ENCODE measurements at places on chromosomes 16 and 17.
A peak's percentile ranks its signal among the peaks of the same experiment; 100 is the strongest.

DNA sequence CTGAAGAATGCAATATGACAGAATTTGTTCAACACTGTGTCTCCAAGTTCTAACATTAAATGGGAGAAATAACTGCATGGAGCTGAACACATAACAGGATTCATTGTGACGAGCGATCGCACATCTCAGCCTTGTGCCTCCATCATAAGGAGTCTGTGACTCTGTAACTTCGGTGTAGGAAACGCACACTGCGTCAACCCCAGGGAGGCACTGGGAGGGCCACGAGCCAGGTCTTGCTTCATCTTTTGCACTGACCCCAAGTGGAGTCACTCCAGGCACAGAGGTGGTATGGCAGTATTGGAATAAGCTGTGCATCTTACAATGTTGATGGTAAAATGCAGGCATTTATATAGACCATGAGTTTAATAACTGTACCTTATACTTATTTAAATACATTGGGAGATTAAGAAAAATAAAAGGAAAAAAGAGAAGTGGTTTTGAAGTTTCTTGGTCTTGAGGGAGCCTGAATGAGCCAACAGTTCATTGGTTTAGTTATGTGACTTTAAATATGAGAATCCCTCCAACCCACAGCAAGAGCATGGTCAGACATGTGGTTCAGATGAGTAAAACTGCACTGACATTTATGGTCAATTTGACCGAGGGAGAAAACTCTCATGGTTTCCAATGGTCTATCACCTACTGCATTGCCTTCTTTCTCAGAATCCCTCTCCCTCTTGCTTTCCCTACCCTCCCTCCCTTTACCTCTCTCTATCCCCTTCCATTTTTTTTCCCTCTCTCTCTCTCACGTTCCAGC is 5.7 kb upstream of the PMP22 start:
- DNase-seq = no peak

- DNase-seq = no peak
Measured at GRCh38 chr17:68060336-68060735, 24.8 kb downstream of the KPNA2 start.

GRCh38 chr17:73711184-73711583 is 66.9 kb upstream of the SDK2 start:
- no peak for DNase-seq

DNA sequence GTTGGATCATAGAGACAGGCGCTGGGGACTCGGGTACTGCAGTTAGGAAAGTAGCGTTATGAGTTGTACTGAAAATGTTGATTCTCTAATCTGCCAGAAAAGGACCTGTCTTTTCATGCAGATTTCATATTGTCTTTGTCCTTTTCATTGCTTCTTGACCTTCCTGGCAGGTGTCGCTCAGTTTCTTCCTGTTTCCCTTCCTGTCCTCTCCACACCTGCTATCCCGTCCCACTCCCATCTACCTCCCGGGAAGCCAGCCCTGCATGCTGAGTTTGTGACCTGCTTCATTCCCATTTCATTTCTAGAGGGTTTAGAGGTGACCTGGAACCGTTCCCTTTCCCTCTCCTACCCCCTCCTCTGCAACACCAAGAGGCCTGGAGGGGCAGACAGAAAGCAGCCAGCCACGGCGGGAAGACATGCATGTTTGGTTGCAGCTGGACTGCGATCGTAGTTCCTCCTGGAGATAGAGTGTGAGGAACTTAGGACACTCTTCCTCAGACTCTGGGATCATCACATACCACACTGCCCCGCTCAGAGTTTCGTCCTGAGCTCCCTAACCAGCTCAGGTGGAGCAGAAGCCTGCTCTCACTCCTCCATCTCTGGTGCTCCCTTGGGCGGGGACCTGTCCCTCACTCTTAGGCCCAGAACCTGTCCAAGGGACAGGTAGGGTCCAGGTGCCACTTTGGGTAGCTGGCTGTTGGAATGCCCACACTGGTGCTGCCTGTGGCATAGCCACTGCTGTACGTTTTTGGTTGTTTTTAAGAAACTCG is 23.9 kb upstream of the ARHGAP23 start:
- DNase-seq = no peak

GRCh38 chr17:20226814-20227482 is 217.8 kb downstream of the SPECC1 start:
- DNase-seq = peak; percentile 91

DNA sequence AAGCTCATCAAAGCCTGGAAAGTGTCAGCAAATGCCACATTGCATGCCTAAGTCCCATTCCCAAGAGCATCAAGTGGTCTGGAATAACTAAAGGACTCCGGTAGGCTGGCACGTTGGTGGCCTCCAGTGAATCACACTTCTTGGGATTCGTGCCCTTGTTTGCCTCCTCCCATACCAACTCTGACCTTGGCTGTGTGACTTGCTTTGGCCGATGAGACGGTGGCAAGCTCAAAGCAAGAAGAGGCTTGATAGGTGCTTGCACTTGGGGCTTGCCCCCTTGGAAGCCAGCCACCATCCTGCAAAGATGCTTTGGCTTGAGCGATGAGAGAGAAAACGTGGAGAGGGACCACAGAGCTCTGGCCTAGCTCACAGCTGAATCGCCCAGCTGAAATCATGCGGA is 313.1 kb upstream of the ZFHX3 start:
- no peak for DNase-seq

- DNase-seq = no peak
Measured at GRCh38 chr16:57471209-57471608, 8.7 kb downstream of the POLR2C start.

DNA sequence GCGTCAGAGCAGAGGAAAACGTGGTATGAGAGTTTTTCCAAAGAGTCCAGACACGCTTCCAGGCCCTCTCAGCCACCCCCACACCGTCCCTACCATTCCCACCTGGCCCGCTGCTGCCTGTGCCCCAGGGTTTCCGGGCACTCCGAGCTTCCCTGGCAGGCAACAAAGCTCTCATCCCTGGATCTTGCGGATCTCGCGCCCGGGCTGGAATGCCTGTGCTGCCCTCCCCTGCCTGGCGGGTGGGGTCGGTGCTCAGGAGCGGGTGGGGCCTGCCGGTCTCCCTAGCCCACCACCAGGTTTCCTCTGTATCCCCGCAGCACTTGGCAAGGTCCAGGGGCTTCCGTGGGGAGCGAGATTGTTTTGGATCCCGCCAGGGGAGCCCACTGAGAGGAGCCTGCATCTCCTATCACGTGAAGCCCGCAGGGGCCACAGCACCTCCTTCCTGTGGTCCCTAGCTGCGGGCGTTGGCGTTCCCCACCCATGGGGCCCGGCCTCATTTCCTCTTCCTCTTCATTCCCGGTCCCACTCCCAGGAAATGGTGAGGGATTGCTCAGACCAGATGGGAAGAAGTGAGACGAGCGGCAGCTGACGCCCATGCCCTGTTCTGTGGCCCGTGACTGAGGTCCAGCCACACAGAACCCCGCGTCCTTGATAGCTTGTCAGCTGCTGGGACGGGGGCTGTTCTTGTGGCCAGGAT is 11.0 kb downstream of the TBC1D24 start:
- peak; percentile 20 for DNase-seq

- DNase-seq = peak; percentile 32
Measured at GRCh38 chr17:34314279-34314678, 5.0 kb upstream of the CCL8 start.

DNA sequence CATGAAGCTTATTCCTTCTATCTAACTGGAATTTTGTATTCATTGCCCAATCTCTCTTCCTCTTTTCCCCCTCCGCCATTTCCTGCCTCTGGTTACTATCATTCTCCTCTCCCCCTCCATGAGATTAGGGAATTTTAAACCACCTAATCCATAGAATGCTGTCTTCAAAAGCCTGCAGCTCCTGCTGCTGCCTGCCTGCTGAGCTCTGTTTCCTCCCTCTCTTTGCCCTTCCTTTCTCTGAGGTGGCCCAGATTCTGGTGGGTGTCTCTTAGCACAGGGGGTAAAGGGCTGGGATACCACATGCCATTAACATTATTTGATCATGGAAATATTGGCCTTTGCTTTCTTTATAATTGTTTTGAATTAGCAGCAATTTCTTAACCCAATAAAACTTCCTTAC is 241.6 kb downstream of the CNTNAP4 start:
- DNase-seq = no peak

GRCh38 chr16:69839240-69839688 is 77.1 kb downstream of the WWP2 start:
- DNase-seq = no peak

GRCh38 chr17:73318836-73319235 is 7.0 kb upstream of the CDC42EP4 start:
- no peak for DNase-seq

- DNase-seq = peak; percentile 84
Measured at GRCh38 chr16:67399749-67400704, 6.7 kb upstream of the TPPP3 start.

DNA sequence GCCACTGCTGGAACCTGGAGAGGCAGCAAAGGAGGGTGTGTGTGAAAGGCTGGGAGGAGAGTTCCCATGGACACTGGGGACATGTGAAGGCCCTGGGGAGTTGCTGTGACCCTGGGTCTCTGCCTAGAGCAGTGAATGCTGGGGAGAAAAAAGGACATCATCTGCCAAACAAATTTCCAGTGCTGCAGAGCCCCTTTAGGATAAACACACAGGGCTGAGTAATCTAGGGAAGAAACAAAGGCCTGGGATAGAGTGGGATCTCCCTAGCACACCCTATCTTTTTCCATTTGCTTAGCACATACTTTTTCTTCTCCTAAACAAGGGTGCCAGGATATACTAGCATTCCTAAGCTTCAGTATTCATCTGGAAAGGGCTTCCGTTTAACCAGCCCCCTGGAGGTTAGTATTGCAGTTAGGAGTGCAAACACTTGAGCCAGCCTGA is 3.3 kb upstream of the HIGD1B start:
- DNase-seq = no peak

DNA sequence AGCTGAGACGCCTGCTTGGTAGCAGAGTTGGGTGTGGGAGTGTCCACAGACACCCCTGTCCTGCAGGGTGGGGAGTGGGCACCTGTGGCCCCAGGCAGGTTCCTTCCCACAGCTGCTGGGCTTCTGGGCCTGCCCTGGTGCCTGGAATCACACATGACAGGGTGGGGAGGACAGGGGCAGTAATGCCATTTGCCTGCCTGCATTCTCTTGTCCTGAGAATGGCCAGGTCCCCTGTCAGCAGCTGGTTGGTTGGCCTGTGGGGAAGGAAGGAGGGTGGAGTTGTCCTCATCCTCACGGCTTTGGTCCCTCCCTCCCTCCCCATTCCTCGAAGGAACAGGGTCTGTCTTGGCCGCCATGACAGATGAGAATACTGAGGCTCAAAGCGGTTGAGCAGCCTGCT is 5.2 kb downstream of the PRSS53 start:
- no peak for DNase-seq

- no peak for DNase-seq
Measured at GRCh38 chr17:62693616-62694409, 66.3 kb downstream of the MRC2 start.

All from femur (tissue), 1 donor.